ENCODE measurements at places on chromosomes 4 and X.

DNA sequence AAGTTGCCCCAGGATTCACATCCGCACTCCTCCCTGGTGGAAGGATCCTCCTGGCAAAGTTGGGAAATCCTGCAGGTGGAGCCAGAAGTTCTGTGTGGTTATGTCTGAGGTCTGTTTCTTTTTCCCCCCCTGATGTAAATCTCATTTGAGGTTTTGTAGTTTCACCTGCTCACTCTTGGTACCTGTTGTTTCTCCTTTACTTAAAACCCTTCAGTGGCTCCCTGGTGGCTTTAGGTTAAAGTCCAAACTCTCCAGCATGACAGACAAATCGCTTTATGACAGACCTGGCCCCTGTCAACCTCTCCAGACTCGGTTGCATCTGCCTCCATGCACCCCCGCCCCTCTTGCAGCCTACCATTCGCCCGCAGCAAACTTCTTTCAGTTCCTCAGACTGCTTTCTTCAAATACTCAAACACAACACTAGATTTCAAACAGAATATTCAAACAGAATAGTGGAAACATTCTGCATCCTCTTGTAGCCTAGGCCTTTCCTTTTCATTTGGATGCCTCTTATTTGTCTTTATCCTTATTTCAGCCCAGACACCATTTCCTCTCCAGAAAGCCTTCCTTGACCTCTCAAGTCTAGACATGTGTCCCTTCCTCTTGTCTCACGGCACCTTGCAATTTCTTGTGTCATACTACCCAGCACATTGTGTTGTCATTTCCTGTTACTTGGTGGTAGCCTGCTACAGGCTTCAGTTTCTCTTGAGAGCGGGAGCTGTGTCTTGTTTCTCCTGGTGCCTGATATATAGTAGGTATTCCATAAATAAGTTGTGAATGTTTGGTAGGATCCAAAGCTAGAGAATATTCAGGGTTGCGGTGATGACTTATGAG, 24.8 kb downstream of the IL13RA1 start:
- no peak for DNase-seq

GRCh38 chrX:101408532-101408841, 465 bp downstream of the HNRNPH2 start:
- no peak for DNase-seq

DNA sequence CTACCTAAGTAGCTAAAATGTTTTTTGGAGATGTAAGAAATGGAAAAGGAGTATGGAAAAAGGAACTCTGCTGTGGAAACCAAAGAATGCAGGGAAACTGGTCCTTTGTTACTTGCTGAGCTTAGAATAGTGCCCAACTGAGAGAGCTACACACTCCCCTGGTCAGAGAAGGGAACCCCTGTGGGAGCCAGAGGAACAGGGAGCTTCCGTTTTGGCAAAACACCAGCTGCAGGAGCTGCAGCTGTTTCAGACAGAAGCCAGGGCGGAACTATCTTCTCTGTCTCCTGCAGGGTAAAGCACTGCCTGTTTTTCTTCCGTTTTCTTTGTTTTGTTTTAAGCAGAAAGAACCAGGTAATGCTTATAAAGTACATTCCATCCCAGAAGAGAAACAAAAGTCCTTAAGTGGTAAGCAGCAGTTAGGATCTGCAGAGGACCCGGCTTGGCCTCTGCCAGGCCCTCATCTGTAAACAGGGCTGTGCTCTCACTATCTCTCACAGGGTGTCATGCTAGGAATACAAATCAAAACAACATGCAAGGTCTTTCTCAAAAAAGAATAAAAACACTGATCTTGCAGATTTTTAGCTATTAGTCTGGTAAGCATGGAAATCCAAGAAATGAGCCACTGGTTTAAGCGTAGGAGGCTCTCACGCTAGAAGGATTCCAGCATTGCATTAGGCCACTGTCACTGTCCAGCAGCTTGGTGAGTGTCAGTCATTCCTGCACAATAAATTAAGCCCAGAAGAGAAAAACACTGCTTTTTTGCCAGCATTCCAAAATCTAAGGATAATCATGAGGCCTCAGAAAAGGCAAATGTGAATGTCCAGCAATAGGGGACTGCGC, 76.1 kb downstream of the CHST7 start:
- DNase-seq = no peak

DNA sequence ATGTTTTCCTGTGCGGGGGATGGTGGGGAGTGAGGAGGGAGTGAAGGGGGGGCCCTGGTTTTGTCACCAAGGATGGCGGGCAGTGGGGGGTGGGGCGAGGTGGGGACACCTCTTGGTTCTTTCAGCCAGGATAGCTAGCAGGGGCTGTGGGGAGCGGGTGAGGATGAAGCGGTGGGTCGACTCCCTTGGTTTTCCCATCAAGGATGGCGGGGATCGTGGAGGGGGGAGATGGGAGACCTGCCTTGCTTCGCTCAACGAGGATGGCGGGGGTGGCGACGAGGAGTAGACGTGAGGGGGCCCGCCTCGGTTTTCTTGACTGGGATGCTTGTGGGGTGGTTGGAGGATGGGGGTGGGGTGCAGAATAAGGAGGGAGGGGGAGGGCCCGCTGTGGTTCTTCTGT, 643 bp downstream of the FHL1 start:
- no peak for DNase-seq

DNA sequence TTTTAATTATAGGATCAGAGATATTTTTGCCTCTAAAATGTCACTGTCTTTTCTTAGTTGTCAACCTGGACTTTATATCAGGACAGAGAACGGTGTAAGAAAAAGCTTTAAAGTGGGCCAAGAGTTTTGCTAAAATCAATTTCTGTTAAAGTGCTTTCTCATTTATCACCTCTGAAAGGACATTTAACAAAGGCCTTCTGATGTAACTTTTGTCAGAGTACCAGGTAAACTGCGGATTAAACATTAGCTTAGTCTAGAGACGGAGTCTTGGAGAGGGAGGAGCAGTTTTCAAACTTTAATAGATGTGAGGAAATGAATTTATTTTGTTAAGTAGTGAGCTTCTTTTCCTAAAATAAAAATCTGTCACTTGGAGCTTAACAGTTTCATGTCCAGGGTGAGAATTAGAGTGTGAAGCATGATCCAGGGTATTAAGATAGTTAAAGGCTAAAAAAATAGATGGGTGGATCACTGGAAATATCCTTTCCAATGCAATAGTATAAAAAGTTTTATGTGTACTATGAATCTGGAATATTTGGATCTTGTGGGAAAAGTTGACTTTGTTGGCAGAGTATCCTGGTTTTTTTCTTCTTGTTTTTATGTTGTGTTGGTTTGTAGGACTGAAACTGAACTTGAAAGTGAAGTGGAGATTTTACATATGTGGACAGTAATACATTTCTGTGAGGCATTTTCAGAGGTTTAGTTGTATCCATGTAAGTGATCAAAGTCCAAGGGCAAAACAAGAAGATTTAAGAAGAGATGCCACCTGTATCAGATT, 33.6 kb upstream of the BMPR1B start:
- no peak for DNase-seq

GRCh38 chr4:60588556-60588955, 611.6 kb upstream of the ADGRL3 start:
- no peak for DNase-seq

DNA sequence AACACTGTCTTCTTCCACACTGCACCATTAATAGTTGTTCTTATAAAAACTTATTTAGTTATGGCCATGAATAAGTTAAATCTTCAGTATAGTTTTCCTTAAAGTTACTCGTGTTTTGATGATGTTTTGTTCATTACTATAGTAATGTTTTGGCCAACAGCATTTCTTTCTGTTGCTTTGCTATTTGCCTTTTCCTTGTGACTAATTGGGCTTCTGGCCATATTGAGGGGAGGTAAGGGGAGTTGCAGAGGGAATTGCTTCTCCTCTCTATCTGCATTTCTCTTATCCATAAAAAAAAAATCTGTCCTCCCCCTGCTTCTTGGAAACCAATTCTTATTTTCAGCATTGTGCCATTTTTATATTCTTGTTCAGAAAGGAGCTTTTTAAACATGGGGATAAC, 42.7 kb upstream of the ZCCHC12 start:
- DNase-seq = no peak
